ENCODE measurements at places on chromosomes 4 and X.

GRCh38 chr4:70197842-70198241, 2.3 kb downstream of the ODAM start:
- no peak for DNase-seq

- no peak for DNase-seq
These were observed at the start of gene FRMD7 for GRCh38 chrX:132127743-132128142. TSS of gene FRMD7 (minus strand) at chrX:132128020. CDS start at chrX:132127844, 176 bp downstream.

GRCh38 chrX:45142185-45142584, 58.5 kb downstream of the DIPK2B start:
- no peak for DNase-seq

DNA sequence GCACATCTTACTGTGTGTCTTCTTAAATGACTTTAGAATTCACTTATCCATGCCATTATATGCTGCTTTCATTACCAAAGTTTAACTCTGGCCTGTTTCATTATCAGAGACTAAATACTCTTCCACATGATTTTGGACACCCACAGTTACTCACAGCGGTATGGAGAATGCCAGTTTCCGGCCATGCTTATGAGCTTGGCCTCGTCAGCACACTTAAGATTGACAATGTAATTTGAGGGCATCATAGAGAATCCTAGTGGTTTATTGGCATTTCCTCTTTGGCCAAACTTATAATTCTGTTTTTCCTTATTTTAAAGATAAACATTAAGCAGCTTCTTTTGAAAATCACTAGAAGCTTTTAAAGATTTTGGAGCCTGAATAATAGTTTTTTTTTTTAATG, 104.5 kb downstream of the IRF2 start:
- no peak for DNase-seq

DNA sequence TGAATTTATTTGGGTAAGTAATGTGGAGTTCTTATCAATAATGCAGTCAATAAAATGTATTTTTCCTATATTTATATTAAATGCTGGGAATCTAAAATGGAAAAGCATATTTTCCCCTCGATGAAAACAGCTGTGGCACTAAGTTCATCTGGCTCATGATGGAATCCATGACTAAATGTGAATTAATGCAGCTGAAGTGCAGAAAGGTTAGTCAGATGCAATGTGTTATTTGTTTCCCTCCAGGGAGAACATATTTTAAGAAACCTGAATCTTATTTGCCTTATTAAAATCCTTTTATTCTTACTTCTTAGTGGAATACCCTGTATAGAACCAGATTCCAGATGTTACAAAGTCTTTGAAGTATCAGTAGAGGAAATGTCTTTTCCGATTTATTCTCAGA, 247.9 kb downstream of the ARHGAP24 start:
- DNase-seq: no peak

DNA sequence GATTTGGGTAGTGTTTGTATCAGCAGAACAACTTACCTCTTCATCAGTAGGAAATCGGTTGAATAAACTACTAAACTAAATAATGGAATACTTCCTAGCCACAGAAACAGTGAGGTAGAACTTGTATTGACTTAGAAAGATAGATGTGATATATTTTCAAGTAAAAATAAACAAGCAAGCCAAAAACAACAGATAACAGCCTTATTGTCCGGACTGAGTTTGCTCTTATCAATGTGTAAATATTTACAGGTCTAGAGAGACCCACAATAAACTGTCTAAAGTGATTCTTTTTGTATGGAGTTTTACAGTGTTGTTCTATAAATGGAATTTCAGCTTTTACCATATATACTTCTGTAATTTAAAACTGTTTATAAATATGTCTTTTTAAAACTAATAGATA, 721.8 kb downstream of the ADGRL3 start:
- DNase-seq: no peak

DNA sequence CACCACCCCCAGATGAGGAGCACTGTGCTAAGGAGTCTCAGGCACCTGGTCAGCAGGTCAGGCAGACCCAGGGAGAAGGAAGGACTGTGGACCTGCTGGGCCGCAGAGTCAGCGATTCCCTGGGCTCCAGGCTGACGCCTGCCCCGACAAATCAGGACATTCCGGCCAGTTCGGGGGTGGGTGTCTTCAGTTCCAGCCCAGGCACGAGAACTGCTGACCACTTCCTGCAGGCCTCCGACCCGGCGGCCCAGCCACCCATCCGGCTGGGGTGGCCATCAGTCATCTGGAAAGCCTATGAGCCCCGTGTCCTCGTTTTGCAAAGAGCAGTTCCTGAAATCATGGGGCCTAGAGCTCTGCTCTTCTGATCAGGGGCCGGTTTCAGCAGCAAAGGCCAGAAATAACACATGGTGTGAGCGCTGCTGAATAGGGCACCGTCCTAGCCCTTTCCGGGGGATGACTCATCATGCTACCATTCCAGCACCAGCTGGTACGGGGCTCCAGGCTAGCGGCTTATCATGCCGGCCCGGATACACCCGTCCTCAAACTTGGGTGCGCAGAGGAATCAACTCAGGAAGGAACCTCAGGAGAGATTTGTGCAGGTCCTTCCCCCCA, 7.8 kb upstream of the SH3TC1 start:
- DNase-seq: peak; percentile 69

- DNase-seq: no peak
These were observed 301.8 kb upstream of the CTSO start for GRCh38 chr4:156255230-156256007.

- no peak for DNase-seq
These were observed 329.7 kb downstream of the FBXW7 start for GRCh38 chr4:152206185-152206584.

DNA sequence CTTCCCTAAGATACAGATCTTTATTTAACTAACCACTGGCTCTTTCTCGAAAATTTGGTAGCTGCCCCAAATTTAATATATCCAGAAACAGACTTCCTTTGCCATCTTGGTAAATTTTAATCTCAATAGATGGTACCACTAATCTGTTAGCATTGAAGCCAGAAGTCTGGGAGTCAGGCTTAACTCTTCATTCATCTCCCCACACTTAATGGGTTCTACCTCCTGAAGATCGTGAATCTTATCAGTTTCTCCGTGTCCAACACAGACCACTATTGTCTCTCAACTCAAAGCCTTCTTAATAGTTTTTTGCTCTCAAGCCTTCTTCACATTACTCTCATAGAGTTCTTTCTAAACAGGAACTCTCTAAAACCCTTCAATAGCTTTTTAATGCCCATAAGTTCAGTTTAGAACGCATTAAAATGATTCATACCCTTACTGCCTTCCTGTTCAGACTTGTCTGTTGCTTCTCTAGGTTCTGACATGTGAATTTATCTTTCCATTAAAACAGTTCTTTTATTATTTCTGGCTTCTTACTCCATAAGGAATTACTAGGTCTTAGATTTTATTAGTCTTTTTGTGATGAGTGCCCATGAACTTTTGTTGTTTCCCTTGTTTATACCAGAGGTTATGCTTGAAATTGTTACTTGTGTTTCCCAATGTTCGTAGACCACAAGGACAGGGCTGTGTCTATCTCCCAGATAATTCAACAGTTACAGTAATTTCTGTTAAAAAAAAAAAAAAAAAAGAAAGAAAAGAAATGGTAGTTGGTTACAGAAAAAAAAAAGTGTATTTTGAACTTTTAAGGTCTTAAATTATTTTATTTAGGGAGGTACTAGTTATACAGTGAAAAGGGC, 54.7 kb downstream of the SMARCAD1 start:
- DNase-seq: no peak

DNA sequence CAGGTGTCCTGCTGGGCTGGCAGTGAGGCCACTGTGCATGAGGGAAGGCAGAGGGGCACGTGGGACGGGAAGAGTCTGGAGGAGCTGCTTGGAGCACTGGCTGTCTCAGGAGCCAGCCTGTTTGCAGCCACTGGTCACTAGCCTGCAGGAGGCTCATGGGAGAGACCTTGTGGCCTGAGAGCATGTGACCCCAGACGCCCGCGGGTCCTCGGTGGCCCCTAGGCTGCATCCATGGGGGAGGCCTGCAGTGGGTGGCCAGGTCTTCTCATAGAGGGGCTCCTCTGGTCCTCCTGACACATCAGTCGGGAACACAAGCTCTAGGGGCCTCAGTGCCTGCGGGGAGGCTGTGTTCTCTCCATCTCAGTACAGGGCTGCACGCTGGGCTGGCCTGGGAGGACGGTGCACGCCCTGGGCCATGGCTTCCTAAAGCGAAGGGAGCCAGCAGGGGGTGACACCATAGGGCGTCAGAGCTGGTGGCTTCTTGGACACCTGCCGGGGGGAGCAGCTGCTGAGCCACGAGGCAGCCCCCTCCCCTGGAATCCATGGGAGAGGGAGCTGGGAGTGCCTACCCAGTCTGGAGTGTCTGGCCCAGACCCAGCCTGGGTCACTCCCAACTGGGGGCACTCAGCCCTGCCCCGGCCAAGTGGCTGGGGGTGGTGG, 12.3 kb downstream of the NAT8L start:
- DNase-seq: no peak

DNA sequence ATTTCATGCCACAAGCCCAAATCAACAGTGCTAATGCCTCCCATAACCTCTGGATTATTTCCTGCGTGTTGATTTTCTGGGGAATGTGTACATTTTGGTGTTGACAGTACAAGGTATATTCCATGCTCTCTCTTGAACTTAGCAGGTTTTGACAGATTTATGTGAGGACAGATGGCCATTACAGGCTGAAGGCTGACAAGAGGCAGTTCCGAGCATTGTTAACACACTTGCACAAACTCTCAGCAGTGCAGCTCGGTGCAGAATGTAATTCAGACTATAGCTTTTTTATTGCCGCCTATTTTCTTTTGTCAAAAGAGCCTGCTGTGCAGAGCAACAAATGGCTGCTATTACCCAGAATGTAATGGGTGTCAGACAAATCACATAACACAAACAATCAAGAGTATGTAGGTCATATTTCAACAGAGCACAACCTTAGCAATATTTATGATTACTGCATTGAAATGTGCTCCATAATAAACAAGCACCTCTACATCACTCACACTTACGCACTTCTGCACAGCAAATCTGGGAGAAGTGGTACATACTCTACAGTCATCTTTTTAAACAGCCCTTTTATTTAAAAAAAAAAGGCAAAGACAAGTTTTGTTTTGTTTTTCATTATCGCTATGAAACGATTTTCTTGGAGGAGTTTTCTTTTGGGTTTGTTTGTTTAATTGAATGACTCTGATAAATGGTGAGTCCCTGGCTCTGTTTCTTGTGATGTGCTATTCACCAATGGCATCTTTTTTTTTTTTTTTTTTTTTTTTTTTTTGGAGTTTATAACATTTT, 71.6 kb downstream of the PPARGC1A start:
- DNase-seq: no peak

GRCh38 chr4:56755901-56756300, 65.6 kb downstream of the SPINK2 start:
- no peak for DNase-seq

DNA sequence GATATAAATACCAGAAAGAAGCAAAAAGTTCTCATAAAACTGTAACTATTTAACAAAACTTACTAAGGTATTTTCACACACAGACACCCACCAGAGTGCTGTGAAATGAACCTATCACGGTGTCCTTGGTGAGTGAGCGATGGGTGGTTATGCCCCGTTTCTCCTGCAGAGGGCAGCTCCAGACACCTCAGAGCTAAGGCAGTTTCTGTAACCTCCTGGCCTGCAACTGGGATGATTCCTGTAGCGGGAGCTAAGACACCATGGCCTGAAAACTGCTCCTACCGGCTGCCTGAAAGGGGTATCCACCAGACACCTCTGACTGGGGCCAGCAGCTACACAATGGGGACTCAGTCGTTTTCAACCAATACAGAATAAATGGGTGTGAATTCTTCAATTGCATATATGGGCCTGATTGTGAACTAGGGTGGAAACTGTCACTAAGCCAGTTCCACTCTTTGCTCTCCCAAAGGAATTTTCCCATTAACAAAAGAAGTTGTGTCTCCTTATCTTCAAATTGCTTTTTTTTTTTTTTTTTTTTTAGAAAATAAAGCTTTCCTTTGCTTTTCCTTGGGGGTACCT, 2375.8 kb upstream of the TENM3 start:
- peak; percentile 0 for DNase-seq

- no peak for DNase-seq
These were observed 8.0 kb upstream of the MSL3 start for GRCh38 chrX:11750046-11750445.

DNA sequence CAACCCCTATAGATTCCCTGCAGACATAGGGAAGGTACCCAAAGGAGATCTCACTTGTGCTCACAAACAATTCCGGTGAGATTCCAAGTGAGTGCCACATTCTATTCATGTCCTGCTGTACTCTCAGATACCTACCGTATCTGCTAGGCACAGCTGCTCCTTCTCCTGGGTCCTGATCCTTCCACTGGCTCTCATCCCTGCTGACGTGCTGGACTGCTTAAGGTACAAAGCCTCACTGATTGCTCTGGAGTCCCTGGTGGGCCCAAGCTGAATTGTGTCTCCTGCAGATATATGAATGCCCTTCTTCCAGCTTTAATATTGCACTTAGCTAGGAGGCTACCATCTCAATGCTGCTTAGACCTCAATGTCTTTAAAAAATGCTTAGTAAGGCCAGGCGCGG, 2.4 kb downstream of the TCEAL1 start:
- no peak for DNase-seq

DNA sequence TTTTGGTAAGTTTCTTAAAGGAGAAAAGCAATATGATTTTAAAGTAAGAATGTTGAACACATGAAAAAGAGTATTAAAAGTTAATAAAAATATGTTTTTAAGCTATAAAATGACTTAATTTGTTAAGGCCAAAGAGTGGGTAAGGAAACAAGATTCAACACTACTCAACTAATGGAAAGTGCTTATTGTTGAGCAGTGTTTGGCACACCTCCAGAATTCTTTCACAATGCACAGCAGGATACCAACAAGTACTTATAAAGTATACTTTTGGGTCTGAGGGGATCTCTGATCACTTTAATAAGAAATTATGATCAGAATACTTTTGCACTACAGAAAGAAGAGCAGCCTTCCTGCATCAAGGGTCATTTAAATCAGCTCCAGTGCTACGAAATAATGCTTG, 5.9 kb downstream of the LAMP2 start:
- DNase-seq: no peak

DNA sequence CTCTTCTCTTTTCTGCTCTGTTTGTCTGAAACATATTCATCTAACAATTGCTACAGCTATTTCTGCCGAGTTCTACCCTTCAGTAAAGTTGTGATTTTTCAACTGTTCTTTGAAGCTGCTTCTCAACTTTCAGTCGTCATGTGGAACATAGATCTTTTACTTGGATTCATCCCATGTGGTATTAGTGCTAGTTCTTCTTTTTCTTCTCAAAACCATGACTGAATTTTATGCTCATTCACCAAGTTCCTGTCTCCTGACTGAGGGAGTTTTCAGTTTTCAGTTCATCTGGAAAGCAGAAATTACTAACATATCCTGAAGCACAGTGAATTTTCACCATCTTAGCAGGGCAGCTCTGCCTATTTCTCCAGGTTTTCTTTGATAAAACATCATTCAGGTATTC, 12.1 kb downstream of the ACSL4 start:
- no peak for DNase-seq

All from GM12892 (cell line).